ENCODE measurements at places on chromosomes 2 and 18.

DNA sequence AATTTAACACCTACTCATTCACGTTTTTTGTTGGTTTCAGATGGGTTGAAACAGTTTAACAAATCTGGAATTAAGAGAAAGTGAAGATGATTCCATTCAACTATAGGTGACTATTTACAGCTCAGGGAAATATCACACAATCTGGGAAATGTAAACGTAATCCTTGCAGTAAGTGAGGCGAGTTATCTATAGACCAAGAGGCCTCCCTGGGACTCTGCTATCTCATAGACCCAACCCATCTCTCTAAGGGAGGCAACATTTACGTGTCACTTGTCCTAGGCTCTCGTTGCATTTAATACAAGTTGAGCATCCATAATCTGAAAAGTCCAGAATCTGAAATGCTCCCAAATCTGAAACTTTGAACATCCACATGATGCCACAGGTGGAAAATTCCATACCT lies 2.0 kb upstream of the MOB4 start:
- DNase-seq: no peak

- no peak for DNase-seq
Observed at GRCh38 chr2:25494616-25495015, 152.9 kb upstream of the DNMT3A start.

DNA sequence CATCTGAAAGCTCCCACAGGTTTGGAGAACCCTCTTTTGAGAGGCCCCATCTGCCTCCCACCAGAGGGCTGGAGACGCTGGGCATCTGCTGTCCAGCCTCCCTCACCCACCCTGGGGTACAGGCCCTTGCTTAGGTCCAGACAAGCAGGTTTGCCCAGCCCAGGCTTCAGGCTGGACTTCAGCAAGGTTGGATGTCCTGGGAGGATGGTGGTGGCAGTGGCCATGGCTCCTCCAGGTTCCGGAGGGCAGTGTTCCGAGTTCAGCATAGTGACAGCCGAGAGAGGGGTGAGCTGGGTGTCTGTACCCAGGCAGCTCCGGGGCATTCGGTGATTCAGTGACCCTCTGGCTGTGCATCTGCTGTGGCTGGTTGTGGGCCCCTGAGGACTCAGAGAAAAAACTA lies 58.2 kb upstream of the HDAC4 start:
- no peak for DNase-seq

- DNase-seq: no peak
Observed at GRCh38 chr2:230418341-230419016, 2.5 kb downstream of the SP100 start.

GRCh38 chr2:215498431-215498830 lies 62.6 kb upstream of the FN1 start:
- DNase-seq: no peak

Measured in sciatic nerve (tissue), 2 donors.